ENCODE measurements at places on chromosomes 3 and 15.

DNA sequence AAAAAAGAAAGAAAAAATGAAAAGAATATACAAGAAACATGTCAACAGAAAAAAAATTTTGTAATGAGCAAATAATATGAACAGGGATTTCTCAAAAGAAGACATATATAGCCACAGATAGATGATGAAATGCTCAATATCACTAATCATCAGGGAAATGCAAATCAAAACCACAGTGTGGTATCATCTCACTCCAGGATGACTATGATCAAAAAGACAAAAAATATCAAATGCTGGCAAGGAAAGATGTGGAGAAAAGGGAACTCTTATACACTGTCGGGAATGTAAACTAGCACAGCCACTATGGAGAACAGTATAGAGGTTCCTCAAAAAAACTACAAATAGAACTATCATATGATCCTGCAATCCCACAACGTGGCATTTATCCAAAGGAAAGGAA, 94.1 kb downstream of the C3orf70 start:
- no peak for DNase-seq

DNA sequence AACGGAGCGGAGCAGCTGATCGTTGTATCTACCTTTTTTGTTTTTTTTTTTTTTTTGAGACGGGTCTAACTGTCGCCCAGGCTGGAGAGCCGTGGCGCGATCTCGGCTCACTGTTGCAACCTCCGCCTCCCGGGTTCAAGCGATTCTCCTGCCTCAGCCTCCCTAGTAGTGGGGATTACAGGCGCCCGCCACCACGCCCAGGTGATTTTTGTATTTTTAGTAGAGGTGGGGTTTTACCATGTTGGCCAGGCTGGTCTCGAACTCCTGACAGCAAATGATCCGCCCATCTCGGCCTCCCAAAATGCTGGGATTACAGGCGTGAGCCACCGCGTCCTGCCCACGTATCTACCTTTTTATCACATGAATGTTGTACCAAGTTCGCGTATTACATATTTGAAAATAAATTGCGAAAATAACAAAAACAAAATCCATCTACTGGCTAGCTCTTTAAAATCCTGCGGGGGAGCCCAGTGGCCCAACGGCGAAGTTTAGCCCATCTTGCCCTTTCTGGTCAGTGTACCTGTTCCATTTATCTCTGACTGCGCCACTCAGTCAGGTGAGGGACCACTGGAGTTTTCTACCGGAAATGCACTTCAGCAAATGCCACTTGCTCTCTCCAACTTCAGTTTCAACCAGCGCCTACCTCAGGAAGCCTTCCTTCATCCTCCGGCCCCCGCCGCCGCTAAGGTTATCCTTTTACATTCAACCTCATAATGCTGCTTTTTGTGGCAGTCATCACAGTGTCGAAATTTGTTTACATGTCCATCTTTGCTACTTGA, 1.2 kb upstream of the EIF3J start:
- DNase-seq: no peak

GRCh38 chr15:72887376-72887775, 103.8 kb upstream of the ADPGK start:
- no peak for DNase-seq

- DNase-seq: no peak
Measured at GRCh38 chr15:100703032-100703578, 100.7 kb downstream of the ASB7 start.

GRCh38 chr3:27607370-27607769, 114.8 kb downstream of the EOMES start:
- no peak for DNase-seq

- no peak for DNase-seq
Measured at GRCh38 chr3:43004282-43004681, 25.2 kb downstream of the GASK1A start.

DNA sequence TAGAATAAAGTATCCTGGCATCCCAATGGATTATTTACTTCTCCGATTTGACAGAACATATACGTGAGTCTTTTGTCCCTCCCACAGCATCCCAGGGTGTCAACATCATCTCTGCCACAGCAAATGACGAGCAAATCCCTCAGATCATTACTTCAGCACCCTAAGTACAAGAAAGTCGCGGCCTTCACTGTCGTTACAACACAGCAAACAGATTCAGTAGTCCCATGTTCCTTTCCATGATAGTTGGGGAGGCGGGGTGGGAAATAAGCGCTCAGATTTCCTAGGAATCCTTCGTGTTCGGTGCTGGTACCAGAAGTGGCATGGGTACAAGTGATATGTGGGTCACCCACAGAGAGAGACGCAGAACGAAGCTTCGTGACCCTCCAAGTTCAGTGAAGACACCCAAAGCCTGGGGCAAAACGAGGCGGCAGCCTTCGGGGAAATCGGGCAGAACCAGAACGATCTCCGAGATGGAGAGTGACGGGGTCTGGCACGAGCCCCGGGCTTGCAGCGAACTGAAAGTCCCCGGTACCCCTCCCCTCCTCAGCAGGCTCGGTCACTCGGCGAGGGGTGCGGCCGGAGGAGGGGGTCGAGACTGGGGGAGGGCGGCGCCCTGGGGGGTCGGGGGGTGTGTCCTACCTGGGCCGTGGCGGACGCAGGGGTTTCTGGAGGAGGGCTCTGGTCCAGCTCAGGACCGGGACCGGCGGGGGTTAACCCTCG, 619 bp downstream of the TTBK2 start:
- DNase-seq: no peak

Measured in activated naive CD8-positive, alpha-beta T cell treated with anti-CD3 and anti-CD28 coated beads, Interleukin-2, amount 50 U/mL, for 16 hours (primary cell).